ENCODE measurements at places on chromosomes 4 and X. TPM values are rescaled to one million over a fixed set of nuclear protein-coding genes. Genes with fewer than 3 reads are reported as not detected.

GRCh38 chrX:153494061-153494460 lies 719 bp upstream of the BGN start:
- DNase-seq: no peak

Gene FGG
- total RNA-seq: not detected

GRCh38 chr4:183903021-183903760 lies 1.9 kb upstream of the STOX2 start:
- no peak for DNase-seq

Gene CXorf49
- total RNA-seq: not detected

Gene CCKAR
- total RNA-seq: 0.61 TPM

Measured in SJCRH30 (cell line).